ENCODE measurements at places on chromosomes 7 and 10. TPM values are rescaled to one million over a fixed set of nuclear protein-coding genes. Genes with fewer than 3 reads are reported as not detected.

- DNase-seq = no peak
Observed at GRCh38 chr10:78184851-78185692, 151.4 kb downstream of the RPS24 start.

GRCh38 chr7:30493228-30493627, 11.4 kb downstream of the GGCT start:
- no peak for DNase-seq

The SLC39A12 gene
- not detected for total RNA-seq

GRCh38 chr7:77989981-77990566, 191.5 kb downstream of the PHTF2 start:
- no peak for DNase-seq

GRCh38 chr7:130346177-130346905, 1.7 kb downstream of the CPA5 start:
- no peak for DNase-seq

DNA sequence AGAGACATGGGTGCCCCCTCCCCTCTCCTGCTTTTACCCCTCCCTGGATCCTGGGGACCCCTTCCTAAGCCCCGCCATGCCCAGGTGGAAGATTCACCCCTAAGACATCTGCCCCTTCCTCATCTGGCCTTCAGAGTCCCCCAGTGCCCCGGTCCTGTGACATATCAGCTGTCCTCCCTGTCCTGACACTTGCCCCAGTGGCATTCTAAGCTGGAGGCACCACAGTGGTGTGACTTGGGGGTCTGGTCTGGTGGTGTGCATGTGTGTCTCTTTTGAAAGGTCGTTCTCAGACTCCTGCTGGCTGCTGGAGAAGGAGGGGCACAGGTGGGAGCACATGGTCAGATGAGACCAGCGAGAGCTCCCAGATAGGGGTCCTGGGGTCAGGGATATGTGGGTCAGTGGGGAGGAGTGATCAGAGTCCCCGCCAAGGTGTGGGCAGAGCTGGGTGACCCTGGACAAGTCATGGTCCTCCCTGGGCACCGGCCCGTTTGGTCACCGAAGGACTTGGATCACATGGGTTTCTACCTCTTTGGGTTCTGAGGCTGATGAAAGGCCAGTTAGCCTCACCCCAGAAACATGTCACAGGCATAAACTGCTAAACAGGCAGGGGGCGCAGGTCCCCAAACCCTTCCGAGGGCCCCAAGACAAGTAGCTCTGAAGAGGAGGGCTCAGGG, 645 bp upstream of the TFR2 start:
- DNase-seq = no peak

DNA sequence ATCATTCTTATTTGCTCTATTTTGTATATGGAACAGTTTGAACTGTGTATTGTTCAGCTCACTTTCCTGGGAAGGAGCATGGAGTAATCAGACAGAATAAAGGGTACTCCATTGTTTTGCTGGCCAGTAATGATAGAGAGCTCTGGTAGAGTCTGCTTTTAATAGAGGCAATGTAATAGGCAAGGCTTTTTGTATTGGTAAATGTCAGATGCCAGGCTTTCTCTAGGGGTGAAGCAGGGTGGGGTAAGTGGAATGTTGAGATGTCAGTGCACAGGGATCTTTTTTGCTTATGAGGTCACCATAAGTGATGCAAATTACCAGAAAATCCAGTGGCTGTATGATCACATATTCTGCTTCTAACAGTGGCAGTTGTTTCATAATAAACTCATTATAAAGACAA, 1088.3 kb upstream of the SORCS1 start:
- DNase-seq = no peak

GRCh38 chr7:26368542-26368941, 76.9 kb downstream of the SNX10 start:
- DNase-seq = no peak

- DNase-seq = no peak
Observed at GRCh38 chr10:93376372-93377293, 105.5 kb downstream of the MYOF start.

- DNase-seq = no peak
Observed at GRCh38 chr10:76544789-76545188, 1092.8 kb downstream of the KCNMA1 start.

- DNase-seq = no peak
Observed at GRCh38 chr7:117777335-117778142, 95.7 kb downstream of the CTTNBP2 start.

GRCh38 chr7:141281311-141281710, 207.4 kb downstream of the TMEM178B start:
- DNase-seq = no peak

The POLR2J3 gene
- 110 TPM for total RNA-seq

DNA sequence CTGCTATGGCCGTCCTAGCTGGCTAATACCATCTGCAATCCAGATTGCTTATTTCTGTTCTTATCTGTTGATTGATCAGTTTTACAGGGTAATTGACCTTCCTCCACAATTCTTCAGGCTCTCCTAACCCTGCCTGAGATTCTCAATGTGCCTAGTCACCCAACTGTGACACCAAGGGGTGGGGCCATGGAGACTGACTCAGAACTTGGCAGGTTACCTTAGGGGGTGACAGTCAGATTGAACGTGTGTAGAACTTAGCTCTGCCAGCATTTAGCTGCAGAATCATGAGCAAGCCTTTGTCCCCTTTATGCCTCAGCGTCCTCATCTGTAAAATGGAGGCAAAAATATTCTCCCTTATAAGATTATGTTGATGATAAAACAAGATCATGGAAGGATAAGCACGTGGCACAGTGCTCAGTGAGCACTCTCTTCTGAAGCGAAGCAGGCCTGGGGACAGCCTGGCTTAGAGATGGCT, 19.1 kb upstream of the LEP start:
- DNase-seq = no peak

DNA sequence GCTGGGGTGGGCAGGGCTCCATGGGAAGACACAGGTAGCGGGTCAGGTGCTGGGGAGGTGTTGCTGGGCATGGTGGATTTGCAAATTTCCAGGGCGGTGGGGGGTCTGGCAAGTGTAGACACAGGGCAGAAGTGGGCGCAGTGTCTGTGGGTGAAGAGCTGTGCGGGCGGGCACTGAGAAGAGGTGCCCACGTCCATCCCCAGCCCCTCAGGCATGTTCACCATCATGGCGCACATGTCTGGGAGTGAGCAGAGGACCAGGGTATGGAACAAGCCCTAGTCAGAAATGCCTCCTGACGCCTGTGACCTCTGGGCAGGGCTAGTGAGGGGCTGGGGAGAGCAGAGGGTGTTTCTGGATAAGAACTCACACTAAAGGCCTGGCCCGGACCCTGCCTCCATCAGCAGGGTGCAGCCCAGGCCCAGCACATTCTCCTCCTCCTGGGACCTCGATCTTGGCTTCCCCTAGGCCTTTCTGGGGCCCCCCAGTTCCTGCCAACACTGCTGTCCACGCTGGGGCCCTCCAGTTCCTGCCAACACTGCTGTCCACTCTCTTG, 612.9 kb downstream of the PTPRN2 start:
- DNase-seq = no peak

DNA sequence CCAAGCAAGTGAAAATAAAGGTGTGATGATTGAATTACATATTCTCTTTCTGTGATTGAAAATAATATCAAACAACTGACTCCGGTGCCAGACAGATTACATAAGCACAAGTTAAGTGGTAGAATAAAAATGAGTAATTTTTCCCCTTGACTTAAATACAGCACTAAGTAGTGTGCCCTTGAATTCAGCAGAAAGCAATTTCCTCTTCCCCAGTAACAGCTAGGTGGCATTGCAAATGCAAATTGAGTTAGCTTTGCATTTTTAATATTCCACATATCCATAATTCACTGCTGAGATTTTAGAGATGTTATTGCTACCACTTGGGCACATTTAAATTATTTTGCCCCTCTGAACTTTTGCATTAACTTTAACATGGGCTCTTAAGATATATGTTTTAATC, 89.8 kb upstream of the NPVF start:
- no peak for DNase-seq

- peak; percentile 83 for DNase-seq
Observed at GRCh38 chr10:104353325-104354048, at the start of gene CFAP58. Gene CFAP58 (plus strand): TSS chr10:104353833. CDS start chr10:104353898, 65 bp downstream.

The ENO4 gene
- 0.07 TPM for total RNA-seq

DNA sequence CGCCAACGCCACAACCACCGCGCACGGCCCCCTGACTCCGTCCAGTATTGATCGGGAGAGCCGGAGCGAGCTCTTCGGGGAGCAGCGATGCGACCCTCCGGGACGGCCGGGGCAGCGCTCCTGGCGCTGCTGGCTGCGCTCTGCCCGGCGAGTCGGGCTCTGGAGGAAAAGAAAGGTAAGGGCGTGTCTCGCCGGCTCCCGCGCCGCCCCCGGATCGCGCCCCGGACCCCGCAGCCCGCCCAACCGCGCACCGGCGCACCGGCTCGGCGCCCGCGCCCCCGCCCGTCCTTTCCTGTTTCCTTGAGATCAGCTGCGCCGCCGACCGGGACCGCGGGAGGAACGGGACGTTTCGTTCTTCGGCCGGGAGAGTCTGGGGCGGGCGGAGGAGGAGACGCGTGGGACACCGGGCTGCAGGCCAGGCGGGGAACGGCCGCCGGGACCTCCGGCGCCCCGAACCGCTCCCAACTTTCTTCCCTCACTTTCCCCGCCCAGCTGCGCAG, 424 bp downstream of the EGFR start:
- DNase-seq = no peak

The GSDME gene
- 4.1 TPM for total RNA-seq

DNA sequence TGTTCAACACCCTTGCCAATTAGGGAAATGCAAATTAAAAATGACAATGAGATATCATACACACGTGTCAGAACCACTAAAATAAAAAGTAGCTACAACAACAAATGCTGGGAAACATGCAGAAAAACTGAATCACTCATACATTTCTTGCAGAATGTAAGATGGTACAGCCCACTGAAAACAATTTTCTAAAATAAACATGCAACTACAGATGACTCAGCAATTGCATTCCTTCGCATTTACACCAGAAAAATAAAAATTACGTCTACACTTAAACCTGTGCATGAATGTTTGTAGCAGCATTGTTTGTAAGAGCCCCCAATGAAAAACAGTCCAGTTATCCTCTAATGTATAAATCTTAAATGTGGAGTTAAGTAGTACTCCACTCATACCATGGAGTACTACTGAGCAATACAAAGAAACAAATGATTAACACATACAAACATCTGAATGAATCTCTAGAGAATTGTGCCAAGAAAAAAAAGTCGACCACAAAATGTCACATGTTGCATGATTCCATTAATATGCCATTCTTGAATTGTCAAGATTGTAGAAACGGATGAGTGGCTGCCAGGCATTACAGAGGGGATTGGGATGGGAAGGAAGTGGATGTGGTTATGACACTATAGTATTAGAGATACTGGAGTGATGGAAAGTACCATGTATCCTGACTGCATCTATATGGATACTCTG, 134.6 kb upstream of the NPSR1 start:
- no peak for DNase-seq

- DNase-seq = no peak
Observed at GRCh38 chr7:159088016-159088865, 56.4 kb downstream of the VIPR2 start.

DNA sequence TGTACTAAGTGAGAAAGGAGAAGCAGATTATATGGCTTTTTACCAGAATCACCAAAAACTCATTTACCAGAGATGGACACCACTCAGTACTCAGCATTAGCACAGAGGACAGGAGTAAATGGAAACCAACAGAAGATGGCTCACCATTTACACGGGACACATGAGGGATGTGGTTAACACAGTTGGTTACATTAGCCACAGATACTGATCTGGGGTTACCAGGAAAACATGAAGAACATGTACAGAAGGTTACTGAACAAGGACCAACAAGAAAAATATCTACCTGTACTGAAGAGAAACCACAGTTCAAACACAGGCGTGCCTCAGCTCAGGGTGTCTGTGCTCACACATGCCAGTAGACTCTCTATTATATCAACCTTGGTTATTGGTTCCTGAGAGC, 1285.8 kb upstream of the SORCS1 start:
- DNase-seq = no peak

The HOXA2 gene
- not detected for total RNA-seq

The SLC18A3 gene
- total RNA-seq = not detected

The CASD1 gene
- 28.4 TPM for total RNA-seq

GRCh38 chr7:44607141-44608068, 978 bp downstream of the OGDH start:
- DNase-seq = no peak

The XRCC2 gene
- 2.3 TPM for total RNA-seq

All from activated B cell treated with CpG ODN at 0.5 μM for 24 hours (primary cell).